ENCODE measurements at places on chromosomes 1 and 21.

DNA sequence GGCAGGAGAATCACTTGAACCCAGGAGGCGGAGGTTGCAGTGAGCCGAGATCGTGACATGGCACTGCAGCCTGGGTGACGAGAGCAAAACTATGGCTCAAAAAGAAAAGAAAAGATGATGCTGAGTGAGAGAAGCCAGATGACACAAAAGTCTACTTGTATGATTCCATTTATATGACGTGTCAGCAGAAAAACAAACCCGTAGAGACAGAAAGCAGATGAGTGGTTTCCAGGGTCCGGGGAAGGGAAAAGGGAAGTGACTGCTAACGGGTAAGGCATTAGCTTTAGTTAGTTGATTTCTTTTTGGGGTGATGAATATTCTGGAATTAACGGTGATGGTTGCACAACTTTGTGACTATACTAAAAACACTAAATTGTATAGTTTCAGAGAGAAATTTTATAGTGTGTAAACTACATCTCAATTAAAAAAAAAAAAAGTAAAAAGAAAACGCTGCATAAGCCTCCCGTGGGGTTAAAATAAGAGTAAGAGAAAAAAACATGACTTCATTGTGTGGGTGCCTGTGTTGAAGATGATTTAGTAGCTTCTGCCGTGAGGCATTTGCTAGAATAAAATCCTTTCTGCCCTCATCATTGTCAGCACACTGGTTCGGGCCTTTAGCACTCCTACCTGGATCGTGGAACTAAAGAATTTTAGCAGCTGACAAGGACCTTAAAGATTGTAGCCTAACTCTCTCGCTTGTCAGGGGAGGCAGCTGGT is 24.7 kb upstream of the ATP5PO start:
- DNase-seq: no peak

- no peak for DNase-seq
These were observed 310.1 kb upstream of the ADGRL2 start for GRCh38 chr1:81490614-81491013.

DNA sequence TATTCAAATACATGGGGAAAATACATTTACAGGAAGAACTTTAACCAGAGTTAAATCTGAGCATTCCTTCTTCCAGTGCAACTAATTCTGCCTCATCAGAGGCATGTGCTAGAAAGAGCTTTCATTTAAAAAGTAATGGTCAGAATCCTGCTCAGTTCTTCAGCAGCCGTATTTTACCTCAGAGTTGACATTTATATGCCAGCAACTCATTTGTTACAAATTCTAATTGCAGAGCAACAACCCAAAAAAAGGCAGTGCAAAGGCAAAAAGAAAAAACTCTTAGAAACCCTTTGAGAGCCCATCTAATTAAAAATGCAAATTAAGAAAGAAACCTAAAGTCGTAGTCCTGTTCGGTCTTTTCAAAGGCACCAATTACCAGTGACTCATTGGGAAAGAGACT is 392.5 kb downstream of the PBX1 start:
- DNase-seq: no peak

- DNase-seq: no peak
These were observed 109.0 kb downstream of the ZMYM4 start for GRCh38 chr1:35377555-35377954.

DNA sequence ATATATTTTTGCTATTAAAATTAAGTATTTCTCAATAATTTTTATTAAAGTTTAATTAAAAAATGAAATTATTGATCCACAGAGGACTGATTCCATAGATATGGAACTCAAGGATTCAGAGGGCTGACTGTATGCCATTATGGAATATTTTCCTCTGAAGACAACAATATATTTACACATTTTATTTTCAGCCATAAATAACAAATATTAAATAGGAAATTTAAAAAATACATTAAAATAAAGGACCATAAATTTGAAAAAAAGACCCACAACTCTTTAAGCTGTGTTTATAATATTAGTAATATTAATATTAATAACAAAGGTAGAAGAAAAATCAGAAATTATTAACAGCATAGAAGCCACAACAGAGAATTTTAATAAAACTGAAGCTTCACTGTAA is 18.2 kb downstream of the RGS13 start:
- DNase-seq: no peak

- no peak for DNase-seq
These were observed 44.8 kb upstream of the KIAA0040 start for GRCh38 chr1:175237389-175237788.

DNA sequence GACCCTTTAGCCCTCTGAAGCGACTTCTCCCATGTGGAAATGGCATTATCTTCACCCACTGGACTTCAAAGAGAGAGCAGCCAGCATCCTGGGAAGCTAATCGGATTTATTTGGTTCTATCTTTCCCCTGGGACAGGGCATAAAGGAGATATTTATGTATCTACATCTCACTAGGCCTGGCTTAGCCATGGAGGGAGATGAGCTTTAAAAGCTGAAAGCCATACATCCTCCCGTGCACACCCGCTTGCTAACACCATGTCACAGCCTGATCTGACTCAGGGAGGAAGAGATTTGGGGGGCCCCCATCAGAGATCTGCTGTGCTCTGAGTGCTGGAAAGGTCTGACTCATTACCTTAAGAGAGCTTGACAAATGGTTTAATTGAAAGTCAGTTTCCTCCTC is 155.9 kb downstream of the PLXNA2 start:
- DNase-seq: no peak

DNA sequence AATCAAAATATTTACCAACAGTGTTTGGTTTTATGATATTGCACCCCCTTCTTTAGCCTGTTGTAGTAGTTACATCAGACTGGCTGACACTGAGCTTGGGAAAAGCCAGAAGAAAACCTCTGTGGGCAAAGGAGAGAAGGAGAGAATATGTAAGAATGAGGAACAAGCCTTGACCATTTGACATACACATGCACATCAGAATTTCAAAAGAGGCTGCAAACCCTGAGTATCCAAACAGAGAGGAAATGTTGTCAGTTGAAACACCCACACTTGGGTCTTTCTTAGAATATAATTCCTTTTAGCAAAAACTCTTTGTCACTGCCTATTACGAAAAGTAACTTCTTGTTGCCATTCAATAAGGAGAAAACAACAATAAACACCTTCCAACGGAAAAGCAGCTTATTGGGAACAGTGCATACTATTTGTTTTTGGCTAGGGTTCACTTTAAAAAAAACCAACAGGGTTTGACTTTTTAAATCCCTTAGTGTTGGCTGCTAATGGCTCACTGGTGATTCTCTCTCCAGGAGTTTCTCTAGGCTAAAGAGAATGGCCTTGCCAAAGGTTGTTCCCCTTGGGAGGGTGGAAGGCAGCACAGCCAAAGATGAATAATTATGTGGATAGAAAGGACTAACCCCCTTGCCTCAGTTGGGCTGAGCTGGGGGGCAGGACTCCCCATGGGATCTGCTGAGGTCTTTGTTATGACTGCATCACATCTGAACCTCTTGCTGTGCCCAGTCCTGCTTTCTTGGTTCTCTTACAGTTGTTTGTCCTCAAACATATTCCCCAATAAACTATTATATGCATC is 48.9 kb downstream of the GORAB start:
- DNase-seq: no peak

DNA sequence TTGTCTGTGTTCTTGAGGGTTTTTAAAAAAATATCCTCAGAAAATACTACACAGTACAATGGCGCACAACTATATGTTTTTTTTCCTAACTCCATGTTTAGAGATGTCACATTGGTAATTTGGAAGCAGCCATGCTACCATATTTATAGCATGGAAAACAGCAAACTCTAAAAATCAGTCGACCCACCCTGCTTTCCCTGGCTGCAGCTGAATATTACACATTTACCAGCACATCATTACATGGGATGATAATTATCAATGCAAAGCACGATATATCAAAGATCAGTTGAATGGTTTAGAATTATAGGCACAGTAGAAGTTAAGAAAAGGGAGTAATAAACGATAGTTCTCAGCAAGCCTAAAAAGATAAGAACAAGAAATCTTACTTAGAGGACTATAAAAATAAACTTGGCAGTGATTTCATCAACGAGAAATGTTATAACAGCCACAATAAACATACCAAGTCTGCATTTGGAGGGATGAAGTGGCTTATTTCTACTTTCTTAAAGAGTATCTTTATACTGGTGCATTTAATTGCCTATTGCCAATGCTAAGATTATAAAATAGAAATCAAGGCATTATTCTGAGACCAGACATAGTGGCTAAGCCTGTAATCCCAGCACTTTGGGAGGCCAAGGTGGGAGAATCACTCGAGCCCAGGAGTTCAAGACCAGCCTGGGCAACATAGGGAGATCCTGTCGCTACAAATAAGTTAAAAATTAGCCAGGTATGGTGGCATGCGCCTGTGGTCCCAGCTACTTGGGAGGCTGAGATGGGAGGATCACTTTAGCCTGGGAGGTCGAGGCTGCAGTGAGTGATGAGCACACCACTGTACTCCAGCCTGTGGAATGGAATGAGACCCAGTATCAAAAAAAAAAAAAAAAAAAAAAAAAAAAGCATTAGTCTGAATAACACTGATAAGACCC is 43.4 kb downstream of the WDR64 start:
- DNase-seq: no peak

DNA sequence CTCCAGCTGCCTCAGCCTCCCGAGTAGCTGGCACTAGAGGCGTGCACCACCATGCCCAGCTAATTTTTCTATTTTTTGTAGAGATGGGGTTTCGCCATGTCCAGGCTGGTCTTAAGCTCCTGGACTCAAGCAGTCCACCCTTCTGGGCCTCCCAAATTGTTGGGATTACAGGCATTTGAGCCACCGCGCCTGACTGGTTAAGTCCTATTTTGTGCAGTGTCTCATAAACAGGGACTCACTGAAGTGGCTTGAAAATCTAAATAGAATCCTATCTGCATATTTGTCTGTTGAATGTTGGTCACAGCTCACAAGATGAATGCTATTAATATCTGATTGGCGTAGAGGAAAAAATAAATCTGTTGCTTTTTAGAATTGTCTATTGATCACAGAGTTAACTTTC is 5.9 kb upstream of the CHAF1B start:
- no peak for DNase-seq

- DNase-seq: no peak
These were observed 820.2 kb upstream of the ADAMTS5 start for GRCh38 chr21:27787046-27787445.

DNA sequence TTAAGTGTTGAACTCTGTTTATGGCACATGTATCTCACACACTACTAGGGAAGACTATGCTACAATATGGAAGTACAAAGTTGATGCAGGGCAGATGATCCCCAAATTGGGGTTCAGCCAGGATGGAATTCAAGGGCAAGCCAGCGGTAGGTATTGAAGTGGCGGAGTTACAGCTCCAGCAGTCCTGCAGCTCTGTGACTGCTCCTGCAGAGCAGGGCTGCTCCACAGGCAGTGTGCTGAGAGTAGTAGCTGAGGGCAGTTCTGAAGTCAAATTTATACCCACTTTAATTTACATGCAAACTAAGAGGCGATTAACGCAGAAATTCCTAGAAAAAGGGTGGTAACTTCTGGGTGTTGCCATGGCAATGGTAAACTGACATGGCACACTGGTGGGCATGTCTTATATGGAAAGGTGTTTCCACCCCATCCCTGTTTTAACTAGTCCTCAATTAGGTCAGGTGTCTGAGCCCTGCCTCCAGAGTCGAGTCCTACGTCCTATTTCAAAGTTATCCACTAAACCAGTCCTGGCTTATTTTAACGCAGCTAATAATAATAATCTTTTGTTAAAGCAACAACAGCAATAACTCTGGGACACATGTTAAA is 20.6 kb upstream of the CENPF start:
- DNase-seq: no peak

- DNase-seq: no peak
These were observed 76.4 kb downstream of the HLCS start for GRCh38 chr21:36890086-36890485.

GRCh38 chr1:211932933-211933254 is 102.3 kb upstream of the LPGAT1 start:
- DNase-seq: no peak

- DNase-seq: no peak
These were observed 134.9 kb downstream of the CLEC20A start for GRCh38 chr1:178361847-178362246.

DNA sequence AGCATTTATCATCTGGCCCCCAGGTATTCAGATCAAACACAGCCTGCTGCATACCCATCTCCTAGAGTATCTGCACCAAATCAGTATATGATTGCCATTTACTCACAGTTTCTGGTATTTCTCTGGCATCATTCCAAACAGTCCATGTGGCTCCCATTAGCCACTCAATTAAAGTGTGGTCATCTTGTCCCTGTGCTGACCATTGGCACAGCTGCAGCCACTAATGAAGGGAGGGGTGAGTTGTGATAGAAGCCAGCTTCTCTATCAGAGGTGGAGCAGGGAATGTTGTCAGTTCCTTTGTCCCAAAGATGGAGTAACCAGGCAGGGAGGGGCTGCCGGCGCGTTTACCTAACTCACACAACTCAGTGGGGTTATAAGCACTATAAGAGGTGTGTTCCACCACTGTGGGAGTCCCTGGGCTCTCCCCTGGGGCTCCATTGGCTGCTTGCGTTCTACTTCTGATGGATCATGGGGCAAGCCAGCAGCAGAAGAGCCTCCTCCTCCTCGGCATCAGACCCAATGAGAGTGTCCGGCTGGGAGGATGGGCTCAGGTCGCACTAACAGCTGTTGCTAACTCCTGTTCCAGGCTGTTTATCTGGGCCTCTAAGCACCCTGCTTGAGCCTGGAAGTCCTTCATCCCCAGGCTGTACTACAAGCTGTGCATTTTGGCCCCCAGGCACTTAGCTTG is 108.6 kb downstream of the GDAP2 start:
- DNase-seq: no peak

DNA sequence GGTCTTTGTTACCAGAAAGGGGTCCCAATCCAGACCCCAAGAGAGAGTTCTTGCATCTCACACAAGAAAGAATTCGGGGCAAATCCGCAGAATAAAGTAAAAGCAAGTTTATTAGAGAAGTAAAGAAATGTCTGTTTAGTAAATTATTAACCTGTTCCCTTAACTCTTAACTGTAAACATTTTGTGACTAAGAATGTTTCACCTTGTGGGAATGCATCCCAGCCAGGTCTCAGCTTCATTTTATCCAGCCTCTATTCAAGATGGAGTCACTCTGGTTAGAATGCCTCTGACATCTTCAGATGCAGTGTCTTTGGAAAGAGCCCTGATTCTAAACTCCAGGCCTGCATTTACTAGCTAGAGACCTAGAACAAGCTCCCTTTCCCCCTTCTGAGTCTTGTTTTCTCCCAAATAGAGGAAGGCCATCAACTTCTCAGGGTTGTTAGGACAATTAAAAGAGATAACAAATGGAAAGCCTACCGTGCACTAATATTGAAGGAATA is 4.5 kb upstream of the FABP3 start:
- DNase-seq: no peak

GRCh38 chr1:82762829-82763532 is 962.2 kb downstream of the ADGRL2 start:
- no peak for DNase-seq

GRCh38 chr21:41368735-41369104 is 6.9 kb downstream of the MX2 start:
- DNase-seq: no peak

- DNase-seq: no peak
These were observed 73.2 kb upstream of the JAK1 start for GRCh38 chr1:65039508-65039907.

DNA sequence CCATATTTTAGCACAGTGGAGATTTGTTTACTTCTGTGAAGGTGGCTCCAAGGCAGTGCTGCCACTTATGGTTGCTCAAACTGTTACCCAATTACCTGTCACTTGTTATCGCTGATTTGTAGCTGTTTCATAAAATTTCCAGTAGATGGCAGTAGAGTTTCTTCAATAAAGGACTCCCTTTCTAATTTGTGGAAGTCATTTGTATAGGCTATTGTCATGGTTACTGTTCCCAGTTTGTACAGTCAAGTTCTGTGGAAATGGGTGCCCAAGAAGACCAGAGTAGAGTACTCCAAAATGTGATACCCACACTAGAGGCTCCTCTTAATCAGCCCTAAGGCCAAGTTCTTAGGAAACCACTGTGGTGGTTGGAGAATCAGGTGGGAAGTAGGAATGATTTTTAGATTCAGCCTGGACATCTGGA is 186.1 kb downstream of the CLEC20A start:
- DNase-seq: peak; percentile 18

Data from stimulated activated naive CD4-positive, alpha-beta T cell (primary cell).